OCI-LY7 (cell line): ENCODE measurements at places on chromosomes 11 and 22. TPM values are rescaled to one million over a fixed set of nuclear protein-coding genes. Genes with fewer than 3 reads are reported as not detected.

CD3E gene
- 1.7 and 2.0 TPM in 2 replicates for total RNA-seq

PATE2 gene
- 1.1 and 1.4 TPM in 2 replicates for total RNA-seq

SERPIND1 gene
- total RNA-seq, result not detected in 2 replicates

POU2F3 gene
- total RNA-seq, result not detected in 2 replicates
